Chondrocyte (in vitro differentiated cells): ENCODE measurements at places on chromosomes 5 and 9. TPM values are rescaled to one million over a fixed set of nuclear protein-coding genes. Genes with fewer than 3 reads are reported as not detected.

Gene ARID3C
- total RNA-seq = 0.20 TPM in 1 of 3 replicates, not detected in the others

Gene SLC6A19
- total RNA-seq = not detected in 3 replicates

Gene ASPN
- 335 to 385 TPM (median 376 TPM) in 3 replicates for total RNA-seq

Gene RANBP17
- total RNA-seq = 22.5 to 35.7 TPM (median 24.5 TPM) in 3 replicates

DNA sequence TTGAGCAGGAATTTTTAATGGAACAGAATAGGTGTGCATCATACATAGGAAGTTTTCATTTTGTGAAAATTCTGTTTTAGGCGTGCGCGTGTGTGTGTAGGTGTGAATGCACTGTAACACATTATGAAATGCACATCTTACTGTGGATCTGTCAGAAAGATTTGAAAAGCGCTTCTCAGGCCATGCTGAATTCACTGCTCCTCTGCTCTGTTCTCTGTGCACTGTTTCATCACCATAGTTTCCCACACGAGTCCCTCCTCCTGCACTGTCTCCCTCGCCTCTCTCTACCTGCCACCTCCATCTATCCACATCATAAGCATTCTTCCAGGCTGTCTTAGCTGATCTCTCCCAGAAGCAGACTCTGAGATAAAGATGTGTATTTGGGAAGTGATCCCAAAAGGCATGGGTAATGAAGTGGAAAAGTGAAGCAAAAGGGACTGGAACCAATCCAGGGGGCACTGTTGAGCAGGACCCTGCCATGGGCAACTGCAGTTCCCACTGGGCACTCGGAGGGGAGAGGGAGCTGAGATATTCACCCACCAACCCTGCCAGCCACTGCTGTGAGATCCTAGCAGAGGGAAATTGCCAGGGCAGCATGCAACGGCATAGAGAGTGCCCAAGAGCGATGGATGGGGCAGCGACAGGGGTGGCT lies 65.9 kb downstream of the GABBR2 start:
- no peak for DNase-seq

GRCh38 chr5:42811591-42812446 lies at the start of gene SELENOP:
Gene SELENOP, minus strand, starts transcription at chr5:42811892. Its CDS starts 3,539 bp downstream, at chr5:42808353.
- no peak for DNase-seq

DNA sequence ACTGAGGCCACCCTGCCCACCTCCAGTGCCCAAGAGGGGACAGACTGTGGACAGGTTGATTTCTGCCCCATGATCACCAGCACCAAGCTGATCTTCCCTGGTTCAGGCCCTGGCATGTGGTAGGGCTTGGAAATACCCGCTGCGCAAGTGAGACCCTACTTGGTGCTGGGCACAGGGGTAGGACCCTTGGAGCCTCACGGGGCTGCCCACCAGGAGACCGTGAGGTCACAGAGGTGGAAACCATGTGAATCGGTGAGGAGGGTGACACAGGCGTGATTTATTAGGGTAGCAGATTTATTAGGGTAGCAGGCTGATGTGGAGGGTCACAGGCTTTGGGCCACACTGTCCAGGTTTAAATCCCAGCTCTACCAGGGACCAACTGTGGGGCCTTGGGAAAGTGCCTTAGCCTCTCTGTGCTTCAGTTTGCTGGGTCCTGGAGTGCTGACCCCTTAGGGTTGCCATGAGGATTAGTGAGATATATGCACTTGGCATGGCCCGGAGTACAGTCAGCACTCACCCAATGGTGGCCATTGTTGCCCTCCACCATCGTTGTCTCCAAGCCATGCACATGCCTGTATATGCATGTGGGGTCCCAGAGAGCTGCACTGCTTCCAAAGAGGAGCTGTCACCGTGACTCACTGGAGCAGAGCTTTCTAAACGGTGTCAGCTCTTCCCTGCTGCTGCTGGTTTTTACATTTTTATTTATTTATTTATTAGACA lies 20.9 kb upstream of the DUSP1 start:
- DNase-seq = no peak

DNA sequence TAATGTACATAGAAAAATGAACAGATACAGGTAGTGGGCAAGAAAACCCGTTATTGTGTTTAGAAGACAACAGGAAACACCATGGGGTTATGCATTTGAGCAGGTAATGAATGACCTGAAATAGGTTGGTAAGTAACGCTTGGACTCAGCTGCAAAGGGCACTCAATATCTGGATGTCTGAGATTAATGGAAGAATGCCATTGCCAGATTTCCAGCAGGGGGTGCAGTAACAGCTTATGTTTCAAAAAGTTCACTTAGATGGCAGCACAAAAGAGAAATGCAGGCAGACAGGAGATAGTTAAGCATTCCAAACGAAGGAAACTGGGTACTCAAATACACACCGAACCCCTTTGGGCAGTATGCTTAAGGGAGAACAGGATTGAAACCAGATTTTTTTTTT lies 285.5 kb upstream of the VLDLR start:
- DNase-seq = no peak

- no peak for DNase-seq
These were observed 144.0 kb downstream of the MYO10 start for GRCh38 chr5:16791904-16792597.

DNA sequence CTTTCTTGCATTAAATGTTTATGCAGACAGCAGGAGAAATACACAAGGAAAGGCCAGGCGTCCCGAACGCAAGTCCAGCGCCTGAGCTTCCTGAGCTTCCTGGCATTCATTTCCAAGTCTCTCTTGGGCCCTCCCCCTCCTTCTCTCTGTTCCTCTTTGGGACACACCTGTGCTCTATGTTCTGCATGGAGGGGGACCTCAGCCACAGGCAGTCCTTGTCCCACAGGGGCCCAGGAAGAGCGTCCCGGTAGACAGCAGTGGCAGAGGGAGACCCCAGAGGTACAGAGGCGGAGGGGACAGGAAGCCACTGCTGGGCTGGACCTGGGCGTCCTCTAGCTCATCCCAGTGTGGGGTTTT lies 221.3 kb downstream of the C9orf50 start:
- DNase-seq = peak; percentile 30

GRCh38 chr5:60372786-60373185 lies 327.2 kb downstream of the DEPDC1B start:
- no peak for DNase-seq

DNA sequence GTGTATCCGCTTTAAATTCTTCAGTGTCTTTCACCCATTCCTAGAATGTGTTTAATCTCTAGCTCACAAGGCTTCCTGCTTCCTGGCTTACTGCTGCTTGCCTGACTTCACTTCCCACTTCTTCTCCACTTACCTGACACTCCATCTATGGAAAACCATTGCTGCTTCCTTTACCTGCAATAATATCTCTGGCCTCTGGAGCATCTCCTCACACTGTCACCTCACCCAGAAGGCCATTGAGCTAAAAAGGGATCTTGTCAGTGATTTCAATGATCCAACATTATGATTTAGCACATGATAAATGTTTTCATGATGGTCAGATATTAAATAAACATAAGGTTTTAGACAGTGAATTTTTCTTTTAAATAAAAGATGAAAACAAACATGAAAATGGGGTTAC lies 281.1 kb downstream of the MRPS30 start:
- no peak for DNase-seq
